ENCODE measurements at places on chromosomes 3 and 15.

DNA sequence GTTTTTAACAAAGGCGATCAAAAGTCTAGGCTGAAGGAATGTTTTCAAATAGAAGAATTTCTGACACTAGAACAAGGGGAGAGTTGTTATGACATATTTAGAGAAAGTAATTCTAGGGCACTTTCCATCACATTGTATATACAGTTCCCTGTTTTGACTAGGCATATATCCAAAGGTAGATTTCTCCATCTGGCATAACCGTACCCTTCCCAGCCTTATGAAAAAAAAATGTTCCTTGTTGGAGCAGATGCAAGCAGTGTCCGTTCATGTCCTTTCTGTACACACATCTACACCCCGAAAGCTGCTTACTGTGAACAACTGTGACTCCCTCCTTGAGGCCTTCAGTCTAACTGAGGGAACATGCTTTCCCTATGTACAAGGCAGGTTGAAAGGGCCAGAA is 271.7 kb upstream of the GBE1 start:
- no peak for DNase-seq

GRCh38 chr15:45849136-45849535 is 214.3 kb downstream of the SQOR start:
- DNase-seq: no peak

- no peak for DNase-seq
These were observed 136.6 kb downstream of the TGFBR2 start for GRCh38 chr3:30742796-30743619.

- no peak for DNase-seq
These were observed 248.5 kb upstream of the ONECUT1 start for GRCh38 chr15:53038655-53038941.

DNA sequence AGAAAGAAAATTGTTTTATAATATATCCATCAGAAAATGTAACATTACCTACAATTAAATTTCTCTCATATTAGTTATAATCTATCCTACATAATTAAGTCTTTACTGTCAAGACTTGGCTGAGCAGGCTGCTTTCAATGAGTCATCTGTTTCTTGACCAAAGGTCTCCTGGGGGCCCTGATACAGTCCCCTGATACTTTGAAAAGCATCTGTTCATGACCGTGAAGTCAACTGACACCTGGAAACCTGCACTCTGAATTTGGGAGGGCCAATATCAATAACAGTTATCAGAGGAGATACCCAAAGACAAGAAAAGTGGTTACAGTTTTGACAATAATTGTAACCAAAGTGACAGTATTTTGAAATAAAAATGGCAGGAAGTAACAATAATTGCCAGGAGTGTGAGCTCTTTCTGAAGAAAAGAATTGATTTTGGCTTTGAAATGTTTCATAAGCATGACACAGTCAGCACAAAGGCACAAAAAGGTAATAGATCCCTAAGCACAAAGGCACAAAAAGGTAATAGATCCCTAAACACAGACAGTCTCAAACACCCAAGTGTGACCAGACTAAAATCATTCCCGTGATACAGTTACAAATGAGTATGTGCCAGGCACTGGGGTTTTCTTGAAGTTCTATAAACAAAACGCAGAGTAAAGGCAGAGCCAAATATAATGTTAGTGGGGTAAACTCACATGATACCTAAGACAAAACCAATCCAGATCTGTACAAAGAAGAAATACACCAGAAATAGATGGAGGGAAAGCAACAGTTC is 260.7 kb downstream of the PLOD2 start:
- no peak for DNase-seq

DNA sequence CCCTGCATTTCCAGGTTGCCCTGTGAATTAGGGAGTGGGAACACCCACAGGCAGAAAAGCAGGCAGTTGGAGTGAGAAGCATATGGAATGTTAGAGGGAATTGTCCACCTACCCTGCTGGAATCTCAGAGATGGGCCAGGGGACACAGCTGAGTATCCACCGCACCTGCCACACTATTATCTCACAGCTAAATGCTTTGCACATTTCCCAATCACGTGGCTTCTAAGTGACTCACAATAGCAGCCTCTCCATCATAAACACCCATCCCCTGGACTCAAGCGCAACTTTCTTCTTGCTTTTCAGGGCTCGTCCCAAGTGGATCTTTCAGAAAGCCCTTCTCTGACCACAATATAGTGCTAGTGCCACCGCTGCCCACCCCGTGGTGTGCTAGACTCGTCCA is 389.0 kb upstream of the LMCD1 start:
- DNase-seq: no peak

- peak; percentile 72 for DNase-seq
These were observed 7.9 kb upstream of the GP9 start for GRCh38 chr3:129052675-129053074.

DNA sequence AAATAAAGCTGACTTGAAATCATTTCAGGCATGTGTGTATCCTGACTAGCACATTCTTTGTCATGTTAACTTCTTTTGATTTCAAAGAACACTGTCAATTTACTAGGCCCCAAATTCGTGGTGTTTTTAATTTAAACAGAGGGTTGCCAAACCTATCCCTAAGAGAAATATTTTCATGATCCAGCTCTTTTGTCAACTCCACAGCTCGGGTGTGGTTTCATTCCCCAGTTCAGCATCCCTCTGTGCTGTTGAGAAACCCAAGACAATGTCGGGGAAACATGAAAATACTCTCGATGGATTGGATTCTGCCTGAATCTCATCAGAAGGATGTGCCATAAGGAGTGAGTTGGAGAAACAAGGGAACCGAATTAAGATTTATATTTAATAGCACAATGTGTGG is 84.4 kb upstream of the PHLDB2 start:
- DNase-seq: no peak

DNA sequence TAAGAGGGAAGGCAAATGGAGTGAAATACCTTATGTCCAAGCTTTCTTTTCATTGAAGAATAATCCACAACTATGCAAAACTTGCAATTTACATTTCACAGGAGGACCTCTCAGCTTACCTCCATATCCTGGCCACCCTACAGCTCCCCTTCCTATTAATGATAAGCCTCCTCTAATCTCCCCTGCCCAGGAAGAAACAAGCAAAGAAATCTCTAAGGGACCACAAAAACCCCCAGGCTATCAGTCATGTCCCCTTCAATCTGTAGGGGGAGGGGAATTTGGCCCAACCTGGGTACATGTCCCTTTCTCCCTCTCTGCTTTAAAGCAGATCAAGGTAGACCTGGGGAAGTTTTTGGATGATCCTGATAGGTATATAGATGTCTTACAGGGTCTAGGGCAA is 11.0 kb upstream of the OSBPL11 start:
- no peak for DNase-seq
